Activated CD4-positive, alpha-beta memory T cell treated with anti-CD3 and anti-CD28 coated beads, Interleukin-2, amount 10 ng/mL, durations not matched to agents 7 days and 5 days (primary cell): ENCODE measurements at places on chromosomes 6 and 20. TPM values are rescaled to one million over a fixed set of nuclear protein-coding genes. Genes with fewer than 3 reads are reported as not detected.

Gene SEL1L2
- not detected for total RNA-seq

Gene ZNF831
- total RNA-seq = 12.1 TPM

Gene IPCEF1
- 20.3 TPM for total RNA-seq

Gene NMBR
- not detected for total RNA-seq

Gene AARS2
- total RNA-seq = 15.0 TPM
